Aortic smooth muscle cell (primary cell): ENCODE measurements at places on chromosomes 4 and X. TPM values are rescaled to one million over a fixed set of nuclear protein-coding genes. Genes with fewer than 3 reads are reported as not detected.

ADGRL3 gene
- total RNA-seq: 0.06 and 3.0 TPM in 2 replicates

DMP1 gene
- not detected in 2 replicates for total RNA-seq

CCKAR gene
- total RNA-seq: 0.13 TPM in 1 of 2 replicates, not detected in the other

MYOZ2 gene
- total RNA-seq: 1.7 and 3.9 TPM in 2 replicates

TRIM75 gene
- total RNA-seq: not detected in 2 replicates

GPRASP1 gene
- total RNA-seq: 2.3 and 2.9 TPM in 2 replicates

RGN gene
- 7.3 and 17.0 TPM in 2 replicates for total RNA-seq

HTRA3 gene
- 1.8 and 6.1 TPM in 2 replicates for total RNA-seq

WWC2 gene
- 20.6 and 28.4 TPM in 2 replicates for total RNA-seq

GAGE12J gene
- not detected in 2 replicates for total RNA-seq

PNMA6A gene
- 0.53 and 0.62 TPM in 2 replicates for total RNA-seq

DCLK2 gene
- 3.6 and 3.8 TPM in 2 replicates for total RNA-seq

SOX3 gene
- not detected in 2 replicates for total RNA-seq

SHISA3 gene
- total RNA-seq: 22.0 and 37.5 TPM in 2 replicates

POU3F4 gene
- total RNA-seq: under 0.01 TPM in 1 of 2 replicates, not detected in the other

ZNF595 gene
- 7.9 and 8.4 TPM in 2 replicates for total RNA-seq

VEGFD gene
- 0.37 and 0.40 TPM in 2 replicates for total RNA-seq

SLC6A14 gene
- not detected in 2 replicates for total RNA-seq

ZNF157 gene
- 0.12 and 0.13 TPM in 2 replicates for total RNA-seq

CLDN22 gene
- total RNA-seq: not detected in 2 replicates

SPANXA1 gene
- total RNA-seq: not detected in 2 replicates

MCF2 gene
- total RNA-seq: 0.12 and 0.13 TPM in 2 replicates

TCEANC gene
- 3.2 TPM in 2 replicates for total RNA-seq

UGT8 gene
- 0.06 TPM in 1 of 2 replicates, not detected in the other for total RNA-seq

UBA6 gene
- 85.9 and 89.7 TPM in 2 replicates for total RNA-seq

BEX3 gene
- 344 and 392 TPM in 2 replicates for total RNA-seq

SPANXB1 gene
- not detected in 2 replicates for total RNA-seq

TBC1D8B gene
- total RNA-seq: 9.4 and 11.3 TPM in 2 replicates

SMR3B gene
- total RNA-seq: not detected in 2 replicates

CPZ gene
- 1.7 and 13.2 TPM in 2 replicates for total RNA-seq

ACSL1 gene
- total RNA-seq: 29.6 and 31.5 TPM in 2 replicates

HSFX3 gene
- not detected in 2 replicates for total RNA-seq

MAGEA10 gene
- total RNA-seq: not detected in 2 replicates

PCDH10 gene
- total RNA-seq: 26.4 and 50.9 TPM in 2 replicates

BEND2 gene
- not detected in 2 replicates for total RNA-seq

SULT1B1 gene
- total RNA-seq: 3.0 and 4.6 TPM in 2 replicates

PFKFB1 gene
- total RNA-seq: 0.19 TPM in 1 of 2 replicates, not detected in the other

MUC7 gene
- total RNA-seq: not detected in 2 replicates

FTHL17 gene
- total RNA-seq: not detected in 2 replicates

POLN gene
- total RNA-seq: 2.2 and 3.4 TPM in 2 replicates

GUCY1B1 gene
- total RNA-seq: 5.5 and 5.9 TPM in 2 replicates

MAGEA2B gene
- not detected in 2 replicates for total RNA-seq

WDR19 gene
- total RNA-seq: 25.8 and 36.1 TPM in 2 replicates

GRIA3 gene
- 5.0 and 7.4 TPM in 2 replicates for total RNA-seq

RHOXF2B gene
- total RNA-seq: not detected in 2 replicates

KLF3 gene
- total RNA-seq: 14.8 and 19.8 TPM in 2 replicates

HAND2 gene
- total RNA-seq: 37.4 and 48.7 TPM in 2 replicates

CXCL5 gene
- total RNA-seq: not detected in 2 replicates

SH3D19 gene
- total RNA-seq: 26.0 and 47.7 TPM in 2 replicates

GUCY1A1 gene
- total RNA-seq: 12.4 and 13.5 TPM in 2 replicates

GRIA2 gene
- 0.25 TPM in 1 of 2 replicates, not detected in the other for total RNA-seq

UBQLN2 gene
- 6.1 and 9.5 TPM in 2 replicates for total RNA-seq

BMP3 gene
- under 0.01 and 0.12 TPM in 2 replicates for total RNA-seq

VMA21 gene
- total RNA-seq: 40.9 and 51.7 TPM in 2 replicates

HTN1 gene
- total RNA-seq: not detected in 2 replicates

ANOS1 gene
- 16.5 and 19.2 TPM in 2 replicates for total RNA-seq

PF4V1 gene
- 0.40 TPM in 1 of 2 replicates, not detected in the other for total RNA-seq

ABCG2 gene
- 1.7 and 1.8 TPM in 2 replicates for total RNA-seq
